Dermis microvascular lymphatic vessel endothelial cell (primary cell): ENCODE measurements at places on chromosomes 16 and 17. TPM values are rescaled to one million over a fixed set of nuclear protein-coding genes. Genes with fewer than 3 reads are reported as not detected.

GRCh38 chr17:34840750-34841149 is 120.5 kb downstream of the CCT6B start:
- no peak for DNase-seq

OGFOD3 gene
- total RNA-seq = 24.1 and 25.9 TPM in 2 replicates

- DNase-seq = no peak
These were observed 49.1 kb downstream of the RAI1 start for GRCh38 chr17:17730250-17730935.

DNA sequence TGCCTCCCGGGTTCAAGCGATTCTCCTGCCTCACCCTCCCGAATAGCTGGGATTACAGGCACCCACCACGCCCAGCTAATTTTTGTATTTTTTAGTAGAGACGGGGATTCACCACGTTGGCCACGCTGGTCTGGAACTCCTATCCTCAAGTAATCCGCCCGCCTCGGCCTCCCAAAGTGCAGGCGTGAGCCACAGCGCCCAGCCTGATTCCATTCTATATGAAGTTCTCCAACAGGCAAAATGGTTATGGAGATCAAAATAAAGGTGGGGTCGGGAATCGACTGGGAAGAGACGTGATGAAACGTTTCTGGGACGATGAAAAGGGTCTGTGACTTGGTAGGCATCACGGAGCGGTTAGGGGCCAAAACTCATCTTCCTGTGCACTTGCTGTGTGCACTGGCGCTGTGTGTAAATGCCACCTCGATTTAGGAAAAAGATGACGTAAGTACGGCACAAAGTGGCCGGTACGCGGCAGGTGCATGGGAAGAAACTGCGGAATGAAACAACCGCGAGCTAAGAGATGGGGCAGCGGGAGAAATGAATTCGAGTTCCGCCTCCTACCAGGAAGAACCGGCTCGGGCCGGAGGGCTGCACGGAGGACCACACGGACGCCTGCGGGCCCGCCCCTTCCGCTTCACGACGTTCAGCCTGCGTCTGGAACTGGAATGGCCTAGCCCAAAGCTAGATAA is 1.6 kb downstream of the TP53 start:
- peak; percentile 93 for DNase-seq

GRCh38 chr16:30904114-30904780 is 7.8 kb downstream of the CTF1 start:
- DNase-seq = no peak

DNA sequence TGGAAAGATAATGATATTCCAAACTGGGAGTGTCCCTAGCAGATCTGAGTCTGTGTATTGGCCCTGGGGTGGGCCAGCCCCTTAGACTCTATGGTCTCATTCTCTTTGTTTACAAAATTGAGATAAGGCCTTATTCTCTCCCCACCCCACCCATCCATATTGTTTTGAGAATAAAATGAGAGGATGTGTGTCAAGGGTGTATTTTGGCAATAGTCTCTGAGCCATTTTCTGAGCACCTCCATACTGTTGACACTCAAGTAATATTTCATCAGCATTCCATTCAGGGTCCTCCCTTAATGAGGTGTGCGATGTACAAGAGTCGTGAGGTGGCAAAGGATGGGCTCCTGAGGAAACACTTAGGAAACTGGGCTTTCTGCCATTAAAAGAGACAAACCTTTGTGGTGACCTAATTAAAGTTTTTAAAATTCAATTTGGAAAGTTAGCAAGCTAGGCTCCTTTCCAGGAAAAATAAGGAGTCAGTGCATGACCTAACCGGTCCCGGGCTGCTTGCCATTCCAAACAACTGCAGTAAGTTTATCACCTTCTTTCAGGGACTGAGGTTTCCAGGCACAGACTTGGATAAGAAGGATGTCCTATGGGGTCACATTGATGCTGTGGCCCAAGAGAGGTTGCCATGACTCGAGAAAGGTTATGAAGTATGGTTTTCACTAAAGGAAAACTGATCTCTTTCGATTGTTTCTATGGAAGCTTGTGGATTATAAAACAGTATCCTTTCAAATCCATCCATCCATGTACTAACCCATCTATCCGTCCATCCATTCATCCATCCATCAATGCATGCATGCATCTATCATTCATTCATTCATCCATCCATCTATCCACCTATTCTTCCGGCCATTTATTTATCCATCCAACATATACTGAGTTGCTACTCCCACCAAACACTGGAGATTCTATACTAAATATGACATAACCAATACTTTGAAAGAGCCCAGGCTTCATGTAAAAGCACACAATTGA is 443.3 kb downstream of the UTP18 start:
- no peak for DNase-seq

CD300LB gene
- not detected in 2 replicates for total RNA-seq

CASKIN1 gene
- under 0.01 and 0.13 TPM in 2 replicates for total RNA-seq

DNA sequence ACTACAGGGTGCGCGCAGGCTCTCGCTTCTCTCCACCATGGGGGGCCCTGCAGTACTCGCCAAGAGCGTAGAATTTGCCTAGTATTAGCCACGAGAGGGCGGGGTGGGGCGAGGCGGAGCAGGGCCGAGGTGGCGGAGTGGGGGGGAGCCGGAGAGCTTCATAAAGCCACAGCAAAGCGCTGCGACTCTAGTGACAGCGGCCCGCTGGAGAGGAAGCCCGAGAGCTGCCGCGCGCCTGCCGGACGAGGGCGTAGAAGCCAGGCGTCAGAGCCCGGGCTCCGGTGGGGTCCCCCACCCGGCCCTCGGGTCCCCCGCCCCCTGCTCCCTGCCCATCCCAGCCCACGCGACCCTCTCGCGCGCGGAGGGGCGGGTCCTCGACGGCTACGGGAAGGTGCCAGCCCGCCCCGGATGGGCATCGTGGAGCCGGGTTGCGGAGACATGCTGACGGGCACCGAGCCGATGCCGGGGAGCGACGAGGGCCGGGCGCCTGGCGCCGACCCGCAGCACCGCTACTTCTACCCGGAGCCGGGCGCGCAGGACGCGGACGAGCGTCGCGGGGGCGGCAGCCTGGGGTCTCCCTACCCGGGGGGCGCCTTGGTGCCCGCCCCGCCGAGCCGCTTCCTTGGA is at the start of gene TBX21:
Gene TBX21 (plus strand): TSS at position 190 of the 627 bp plus-strand sequence. CDS start 219 bp downstream, at position 409.
- DNase-seq = peak; percentile 20

GRCh38 chr17:49944273-49944870 is 24.6 kb upstream of the DLX4 start:
- DNase-seq = no peak

- peak; percentile 53 for DNase-seq
These were observed 24.2 kb upstream of the ABCA3 start for GRCh38 chr16:2364638-2365210.
